SW480 (cell line): ENCODE measurements at places on chromosomes 2 and 18.

GRCh38 chr2:240421381-240421780 lies 14.1 kb upstream of the GPC1 start:
- DNase-seq, result no peak

GRCh38 chr2:21452263-21452662 lies 328.5 kb downstream of the TDRD15 start:
- no peak for DNase-seq

DNA sequence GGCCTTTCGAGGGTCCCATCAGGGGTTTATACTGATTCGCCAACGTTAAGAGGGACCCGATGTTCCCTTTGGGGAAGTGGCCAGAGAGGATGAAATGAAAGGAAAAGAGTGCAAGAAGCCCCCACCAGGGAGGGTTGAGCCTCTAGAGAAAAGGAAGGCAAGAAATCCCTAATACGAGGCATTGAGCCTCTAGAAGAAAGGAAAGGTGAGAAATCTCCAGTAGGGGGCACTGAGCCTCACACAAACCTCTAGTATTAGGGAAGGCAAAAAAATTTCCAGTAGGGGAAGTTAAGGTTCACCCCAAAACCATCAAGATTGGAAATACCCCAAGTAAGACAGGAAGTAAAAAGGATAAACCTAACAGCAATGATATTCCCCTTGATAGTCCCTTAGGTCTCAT lies 9.8 kb upstream of the SAP130 start:
- no peak for DNase-seq

DNA sequence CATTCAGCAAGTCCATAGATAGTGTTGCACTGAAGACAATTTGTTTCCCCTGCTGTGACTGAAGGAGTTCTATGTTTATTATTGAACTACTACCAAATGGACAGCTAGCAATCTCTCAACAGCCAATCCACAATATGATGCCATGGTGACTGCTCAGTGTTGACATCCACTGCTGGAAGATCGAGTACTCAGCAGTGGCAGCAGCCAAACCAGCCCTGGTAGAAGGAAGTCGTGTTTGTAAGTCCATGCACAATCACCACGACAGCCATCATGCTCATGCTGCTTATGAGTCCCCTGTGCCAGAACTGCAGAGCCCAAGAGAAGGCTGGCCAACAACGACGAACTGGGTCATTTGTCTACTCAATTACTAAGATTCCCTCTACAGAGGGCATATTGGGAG lies 66.4 kb downstream of the OSR1 start:
- no peak for DNase-seq

- no peak for DNase-seq
These were observed 216.8 kb upstream of the SLC14A2 start for GRCh38 chr18:45398448-45398847.

DNA sequence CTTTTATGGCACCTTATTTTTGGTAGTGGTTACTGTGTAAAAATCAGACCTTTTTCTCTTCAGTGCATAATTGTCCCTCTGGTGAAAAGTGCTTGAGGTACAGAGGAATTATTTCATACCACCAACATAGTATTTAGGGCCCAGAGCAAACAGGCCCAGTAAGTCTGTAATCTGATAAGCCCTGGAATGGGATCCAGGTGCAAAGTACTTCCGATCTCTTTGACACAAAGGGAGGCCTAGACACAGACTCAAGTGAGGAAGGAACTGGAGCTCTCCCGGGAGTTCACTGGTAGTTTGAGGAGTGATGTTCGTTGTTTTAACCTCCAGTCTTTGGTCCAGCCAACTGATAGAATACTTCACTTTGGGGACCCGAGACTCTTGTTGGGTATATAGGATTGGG lies 57.4 kb downstream of the RAB31 start:
- no peak for DNase-seq

DNA sequence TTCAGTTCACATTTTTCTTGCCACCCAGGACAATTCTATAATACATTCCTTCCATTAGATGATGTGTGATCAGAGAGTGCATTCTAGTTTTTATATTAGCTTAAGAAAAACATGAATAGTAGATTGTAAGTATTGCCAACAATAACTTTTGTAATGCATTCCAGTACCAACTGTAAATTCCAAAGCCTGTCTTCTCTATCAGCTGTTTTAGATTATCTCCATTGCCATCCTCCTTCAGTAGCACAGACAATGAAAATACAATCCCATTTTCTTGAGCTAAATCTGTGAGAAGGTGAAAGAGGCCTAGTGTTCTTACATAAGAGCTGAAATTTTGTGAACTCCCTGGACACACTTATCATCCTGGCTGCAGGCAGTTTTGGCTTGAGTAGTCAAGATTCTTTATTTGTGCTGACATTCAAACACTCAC lies 103.9 kb downstream of the CCBE1 start:
- DNase-seq, result no peak

DNA sequence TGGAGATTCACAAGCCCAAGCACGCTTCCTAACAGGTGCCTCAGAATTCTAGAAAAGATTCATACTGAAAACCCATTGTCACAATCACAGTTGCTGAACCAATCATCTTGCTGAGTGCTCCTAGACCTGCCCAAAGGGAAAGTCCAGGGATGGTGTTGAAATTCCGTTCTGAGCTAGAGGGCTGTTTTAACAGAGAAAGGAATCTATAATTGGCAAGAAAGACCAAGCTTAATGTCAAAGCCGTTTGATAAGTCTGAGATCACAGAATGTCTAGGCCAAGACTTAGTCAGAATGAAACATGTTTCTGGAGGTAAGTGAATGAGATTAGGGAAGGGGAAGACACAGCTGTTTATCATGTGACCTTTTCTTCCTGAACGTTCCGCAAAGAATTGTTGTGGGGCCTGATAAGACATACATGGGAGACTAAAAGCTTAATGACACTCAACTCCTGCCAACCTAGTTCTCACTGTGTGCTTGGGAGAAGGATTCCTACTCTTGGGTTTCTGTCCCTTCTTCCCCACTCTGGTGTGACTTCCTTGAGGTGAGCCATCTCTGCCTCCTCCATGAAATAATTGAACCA lies 27.5 kb downstream of the PMAIP1 start:
- no peak for DNase-seq
